ENCODE measurements at places on chromosomes 2 and 18.

DNA sequence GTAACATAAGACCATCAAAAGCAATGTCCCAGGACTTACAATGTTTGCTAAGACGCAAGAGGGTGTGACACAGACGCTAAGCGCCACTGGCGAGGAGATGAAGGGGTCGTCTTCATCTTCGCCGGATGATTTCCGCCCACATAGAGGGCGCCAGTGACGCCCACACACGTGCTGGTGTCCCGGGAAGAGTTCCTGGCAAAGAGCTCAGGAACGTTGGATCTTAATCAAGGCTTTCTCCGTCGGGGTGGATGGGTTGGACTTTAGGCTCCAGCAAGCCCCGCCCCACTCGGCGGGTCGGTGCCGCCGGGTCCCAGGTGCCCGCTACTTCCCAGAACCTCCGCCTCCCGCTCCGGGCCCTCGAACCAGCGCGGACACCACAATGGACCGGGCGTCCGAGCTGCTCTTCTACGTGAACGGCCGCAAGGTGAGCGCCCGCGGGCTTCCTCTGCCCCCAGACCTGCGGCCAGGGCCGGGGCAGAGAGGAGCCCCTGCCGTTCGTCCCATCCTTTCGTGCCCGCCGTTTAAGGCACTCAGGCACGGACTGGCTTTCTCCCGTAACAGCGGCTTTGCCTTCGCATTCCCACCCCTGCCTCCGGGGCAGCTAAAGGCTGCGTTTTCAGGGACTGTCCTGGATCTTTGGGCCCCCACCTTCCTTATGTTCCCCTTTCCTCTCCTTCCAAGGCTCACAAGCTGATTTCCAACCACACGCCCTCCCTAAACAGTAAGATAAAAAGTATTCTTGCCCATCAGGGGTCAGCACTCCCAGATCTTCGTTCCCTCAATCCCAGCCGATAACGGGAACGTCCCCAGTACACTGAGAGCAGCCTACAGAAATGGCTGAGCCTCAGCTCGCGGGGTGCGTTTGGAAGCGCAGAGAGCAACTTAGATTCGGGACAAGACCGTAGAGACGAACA lies at the start of gene AOX1:
TSS of gene AOX1 (plus strand) at position 285 of the 914 bp plus-strand sequence. CDS start at position 380, 95 bp downstream.
- DNase-seq = peak; percentile 78

GRCh38 chr18:74604774-74605173 lies 7.1 kb downstream of the ZNF407 start:
- DNase-seq = no peak

- DNase-seq = peak; percentile 72
These were observed 54.9 kb upstream of the CAPN13 start for GRCh38 chr2:30862054-30862651.

DNA sequence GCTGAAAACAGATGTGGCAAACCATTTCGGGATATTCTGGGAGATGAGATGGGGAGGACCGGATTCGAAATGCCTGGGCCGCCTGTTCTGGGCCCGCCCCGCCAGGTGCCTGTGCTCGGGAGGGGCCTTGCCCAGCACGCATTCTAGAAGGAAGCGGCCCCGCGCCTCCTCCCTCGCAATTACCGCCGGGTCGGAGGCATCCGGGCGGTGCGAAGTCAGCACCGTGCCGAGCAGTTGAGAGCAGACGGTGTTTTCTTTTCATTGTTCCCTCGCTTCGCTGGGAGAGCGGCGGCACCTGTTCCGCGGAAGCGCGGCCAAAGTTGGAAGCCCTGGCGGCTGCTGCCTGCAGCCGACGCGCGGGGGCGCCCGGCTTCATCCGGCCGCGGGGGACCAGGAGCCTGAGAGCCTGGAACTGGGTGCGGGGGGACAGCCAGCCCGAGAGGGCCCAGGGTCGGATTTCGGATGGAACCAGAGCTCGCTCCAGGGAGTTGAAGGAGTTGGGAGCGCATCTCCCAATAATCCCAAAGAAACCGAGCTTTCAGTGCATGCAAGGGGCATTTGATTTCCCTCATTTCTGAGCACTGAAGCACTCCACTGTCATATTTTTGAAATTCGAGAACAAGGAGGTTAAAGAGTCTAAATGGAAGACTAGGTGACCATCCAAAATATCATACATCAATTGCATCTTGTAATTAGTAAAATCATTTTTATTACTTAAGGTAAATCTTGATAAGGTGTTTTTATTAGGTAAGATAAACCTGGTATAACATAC lies 241.8 kb upstream of the RAB12 start:
- no peak for DNase-seq

GRCh38 chr2:33077844-33078243 lies 131.1 kb downstream of the LTBP1 start:
- DNase-seq = no peak

- DNase-seq = no peak
These were observed 121.4 kb downstream of the ASXL3 start for GRCh38 chr18:33699372-33699771.

GRCh38 chr2:143686585-143687164 lies 557.5 kb downstream of the ARHGAP15 start:
- DNase-seq = peak; percentile 59

DNA sequence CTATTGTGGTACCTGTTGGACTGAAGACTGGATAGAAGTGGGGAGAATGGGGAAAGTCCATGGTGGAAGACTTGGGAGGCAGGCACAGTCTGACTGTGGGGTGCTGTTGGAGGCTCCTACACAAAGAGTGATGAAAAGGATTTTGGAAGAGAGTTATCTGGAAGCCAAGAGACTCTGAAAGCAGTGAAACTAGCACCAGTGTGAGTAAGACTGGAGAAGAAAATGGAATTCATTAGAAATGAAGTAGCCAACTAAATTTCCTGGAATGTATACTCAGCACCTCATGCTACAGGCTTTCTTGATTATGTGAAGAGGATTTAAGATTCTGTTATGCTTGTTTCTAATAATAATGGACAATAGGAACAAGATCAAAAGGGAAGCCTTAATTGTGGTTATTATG lies 27.7 kb downstream of the ELP2 start:
- DNase-seq = no peak

DNA sequence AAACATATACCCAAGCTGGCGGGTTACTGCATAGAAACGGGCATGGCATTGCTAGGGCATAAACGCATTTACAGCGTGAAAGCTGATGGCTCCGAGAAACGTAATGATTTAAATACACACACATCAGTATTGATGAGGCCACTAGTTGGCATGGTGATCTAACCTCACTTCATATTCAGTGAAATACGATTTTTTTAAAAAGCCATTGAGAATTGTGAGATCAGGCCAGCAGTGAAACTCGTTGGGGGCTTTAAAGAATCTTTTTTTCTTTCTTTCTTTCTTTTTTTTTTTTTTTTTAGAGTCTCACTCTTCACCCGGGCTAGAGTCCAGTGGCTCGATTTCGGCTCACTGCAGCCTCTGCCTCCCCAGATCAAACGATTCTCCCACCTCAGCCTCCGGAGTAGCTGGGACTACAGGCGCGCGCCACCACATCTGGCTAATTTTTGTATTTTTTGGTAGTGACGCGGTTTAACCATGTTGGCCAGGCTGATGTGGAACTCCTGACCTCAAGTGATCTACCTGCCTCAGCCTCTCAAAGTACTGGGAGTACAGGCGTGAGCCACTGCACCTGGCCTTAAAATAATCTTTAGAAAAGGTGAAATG lies 2.4 kb upstream of the SMAD7 start:
- DNase-seq = no peak

- peak; percentile 27 for DNase-seq
These were observed 56.6 kb upstream of the MAP2 start for GRCh38 chr2:209367075-209367747.

- no peak for DNase-seq
These were observed 126.1 kb downstream of the RTN4 start for GRCh38 chr2:54924121-54924520.

DNA sequence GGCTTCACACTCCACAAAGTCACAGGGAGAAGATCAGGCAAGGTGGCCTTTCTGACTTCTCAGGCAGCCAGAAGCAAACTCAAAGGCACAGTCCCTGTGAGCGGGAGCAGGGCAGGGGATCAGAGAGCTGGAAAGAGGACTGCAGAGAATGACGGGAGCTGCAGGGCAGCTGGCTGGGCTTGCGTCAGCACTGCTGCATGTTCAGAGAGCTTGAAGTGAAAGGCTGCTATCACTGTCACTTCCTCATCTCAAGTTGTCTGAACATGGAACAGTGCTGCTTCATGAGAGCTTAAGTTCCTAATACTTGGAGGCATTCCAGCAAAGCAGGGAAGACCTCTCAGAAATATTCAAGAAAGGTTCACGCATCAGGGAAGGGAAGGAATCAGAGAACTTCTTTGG lies 20.4 kb downstream of the TGFBRAP1 start:
- no peak for DNase-seq

- DNase-seq = no peak
These were observed 2.1 kb downstream of the FECH start for GRCh38 chr18:57584444-57584843.

DNA sequence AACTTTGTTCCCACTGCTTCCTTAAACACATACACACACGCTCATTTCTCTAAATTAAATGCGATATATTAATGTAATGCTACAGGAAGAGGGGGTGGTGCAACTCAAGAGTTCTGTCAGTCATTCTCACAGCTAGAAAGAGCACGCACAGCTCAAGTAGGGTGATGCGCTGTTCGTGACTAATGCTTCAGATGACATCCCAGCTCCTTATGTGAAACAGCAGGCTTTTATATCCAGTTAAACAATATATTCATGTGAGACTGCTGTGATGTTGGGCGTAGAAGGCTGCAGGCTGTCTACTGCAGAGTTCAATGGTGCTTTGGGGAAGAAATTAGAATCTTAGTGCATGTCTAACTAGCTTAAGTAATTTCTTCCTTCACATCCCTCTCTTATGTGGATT lies 912.6 kb upstream of the FSHR start:
- no peak for DNase-seq

All from fibroblast of mammary gland (primary cell).